Panc1 (cell line): ENCODE measurements at places on chromosomes 12 and 14.

DNA sequence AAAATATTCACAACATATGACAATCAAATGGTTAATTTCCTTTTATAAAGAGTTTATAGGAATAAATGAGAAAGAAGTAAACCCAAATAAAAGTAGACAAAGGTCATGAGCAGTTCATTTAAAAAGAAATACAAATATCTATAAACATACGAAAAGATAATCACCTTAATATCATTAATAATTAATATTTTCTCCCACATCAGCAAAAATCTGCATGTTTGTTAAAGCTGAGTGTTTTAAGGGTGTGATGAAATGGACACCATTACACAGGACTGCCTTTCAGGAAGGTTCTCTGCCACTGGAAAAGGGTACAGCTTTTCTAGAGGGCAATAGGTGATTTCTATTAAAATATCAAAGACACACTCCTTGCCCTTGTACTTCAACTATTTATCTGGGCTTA lies 14.7 kb upstream of the DHRS4 start:
- DNase-seq = no peak

GRCh38 chr14:32900547-32900946 lies 38.1 kb upstream of the NPAS3 start:
- DNase-seq = no peak

- no peak for DNase-seq
Measured at GRCh38 chr14:69114763-69115162, 38.2 kb downstream of the DCAF5 start.

- DNase-seq = no peak
Measured at GRCh38 chr12:57239587-57240065, 10.1 kb downstream of the SHMT2 start.

DNA sequence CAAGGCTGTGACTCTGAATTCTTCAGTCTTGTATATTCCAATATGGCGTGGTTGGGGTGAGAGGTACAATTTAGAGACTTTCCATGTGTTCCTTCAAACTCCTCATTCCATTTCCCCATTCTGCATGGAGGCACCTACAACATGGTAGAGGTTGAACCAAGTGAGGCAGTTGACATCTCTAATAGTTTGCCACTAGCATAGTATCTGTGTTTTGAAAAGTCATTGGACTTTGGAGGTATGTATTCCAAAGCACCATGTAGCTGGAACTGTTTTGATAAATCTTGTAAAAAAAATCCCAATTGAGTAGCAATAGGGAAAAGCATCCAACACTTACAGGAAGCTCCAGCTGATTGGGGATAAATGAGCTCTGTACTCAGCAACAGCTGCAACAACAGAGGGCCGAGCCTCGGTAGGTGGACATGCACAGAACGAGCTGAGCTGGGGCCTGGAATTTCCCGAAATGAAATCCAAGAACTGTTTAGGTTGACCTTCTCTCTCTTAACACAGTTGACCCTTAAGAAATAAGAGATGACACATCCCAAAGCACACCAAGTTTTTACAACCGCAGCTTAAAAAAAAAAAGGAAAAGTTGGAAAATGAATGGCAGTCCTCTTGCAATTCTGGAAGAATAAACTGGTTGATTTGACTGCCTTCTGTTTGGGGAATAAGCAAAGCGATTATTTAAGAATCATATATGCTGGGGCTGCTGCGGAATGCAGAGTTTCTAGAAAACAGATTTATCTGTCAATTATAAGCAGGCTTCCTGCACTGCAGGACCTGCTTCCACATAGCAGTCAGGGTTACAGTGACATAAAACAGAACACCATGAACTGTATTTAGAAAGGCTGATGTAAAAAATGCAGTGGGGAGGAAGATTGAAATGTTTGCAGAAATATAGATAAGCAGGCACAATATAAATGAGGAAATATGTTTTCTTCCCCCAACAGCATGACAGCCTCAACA lies 194.6 kb upstream of the KRR1 start:
- DNase-seq = no peak

DNA sequence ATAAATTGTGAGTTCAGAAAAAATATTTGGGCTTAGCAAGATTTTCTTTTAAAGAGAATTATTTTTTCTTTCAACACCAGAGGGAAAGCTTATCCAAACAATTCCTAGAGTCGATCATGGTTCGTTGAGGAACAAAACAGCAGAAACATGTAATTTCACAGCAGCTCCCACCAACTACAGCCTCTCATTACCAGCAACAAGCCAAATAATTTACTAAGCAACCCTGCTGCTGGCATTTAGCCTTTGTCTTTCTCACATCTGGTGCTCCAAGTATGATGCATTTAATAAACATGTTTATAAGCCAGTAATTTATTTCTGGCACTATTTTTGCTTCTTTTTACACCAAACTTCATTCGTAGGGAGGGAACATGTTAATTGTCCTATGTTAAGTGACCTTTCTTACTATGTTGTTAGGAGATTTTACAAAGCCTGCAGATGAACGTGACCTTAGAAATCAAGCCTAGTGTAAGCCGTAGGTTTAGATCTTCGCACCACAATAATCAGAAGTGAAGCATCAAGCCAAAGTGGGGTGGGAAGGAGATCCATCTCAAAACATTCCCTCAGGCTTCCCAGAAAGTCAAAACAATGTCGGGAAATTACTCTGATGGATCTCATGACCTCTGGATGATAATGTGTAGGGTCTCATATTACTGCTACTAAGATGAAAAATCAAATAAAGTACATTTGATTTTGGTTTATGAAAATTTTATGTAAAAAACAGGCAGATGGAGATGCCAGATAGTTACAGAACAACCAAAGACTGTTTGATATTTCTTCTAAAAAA lies 128.4 kb downstream of the RPAP3 start:
- no peak for DNase-seq

DNA sequence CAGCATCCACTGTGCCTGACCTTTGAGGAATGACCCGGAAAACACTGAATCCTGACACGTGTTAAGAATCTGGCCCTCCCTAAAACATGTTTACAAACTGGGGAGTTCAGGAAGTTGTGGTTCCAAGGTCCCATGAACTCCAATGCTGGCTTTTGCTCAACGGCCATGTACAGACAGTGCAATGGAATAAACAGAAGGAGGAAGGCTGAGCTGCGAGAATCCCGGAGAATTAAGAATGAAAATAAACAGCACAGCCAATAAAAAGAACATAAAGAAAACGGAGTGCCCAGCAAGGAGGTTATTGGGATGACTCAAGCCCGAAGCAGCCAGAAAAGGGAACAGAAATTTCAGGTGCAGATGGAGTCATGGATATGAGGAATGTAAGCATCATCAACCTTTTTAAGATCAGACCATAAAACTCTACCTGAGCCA lies 32.3 kb downstream of the BCL11B start:
- no peak for DNase-seq

GRCh38 chr12:3227076-3227975 lies 150.1 kb downstream of the TSPAN9 start:
- no peak for DNase-seq

DNA sequence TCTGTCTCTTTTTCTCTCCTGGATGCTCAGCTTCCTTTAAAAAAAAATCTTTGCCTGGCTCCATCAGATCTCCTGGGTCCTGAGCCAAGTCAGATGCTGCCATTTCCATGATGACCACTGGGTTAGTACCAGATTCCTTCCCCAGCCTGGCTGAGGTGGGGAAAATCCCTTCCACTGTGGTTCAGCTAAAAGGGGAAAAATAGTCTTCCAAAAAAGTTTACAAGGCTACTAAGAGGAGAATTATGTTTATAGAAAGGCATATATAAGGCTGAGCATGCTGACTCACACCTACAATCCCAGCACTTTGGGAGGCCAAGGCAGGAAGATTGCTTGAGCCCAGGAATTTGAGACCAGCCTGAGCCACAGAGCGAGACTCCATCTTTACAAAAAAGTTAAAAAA lies 28.4 kb upstream of the GAS2L3 start:
- no peak for DNase-seq

DNA sequence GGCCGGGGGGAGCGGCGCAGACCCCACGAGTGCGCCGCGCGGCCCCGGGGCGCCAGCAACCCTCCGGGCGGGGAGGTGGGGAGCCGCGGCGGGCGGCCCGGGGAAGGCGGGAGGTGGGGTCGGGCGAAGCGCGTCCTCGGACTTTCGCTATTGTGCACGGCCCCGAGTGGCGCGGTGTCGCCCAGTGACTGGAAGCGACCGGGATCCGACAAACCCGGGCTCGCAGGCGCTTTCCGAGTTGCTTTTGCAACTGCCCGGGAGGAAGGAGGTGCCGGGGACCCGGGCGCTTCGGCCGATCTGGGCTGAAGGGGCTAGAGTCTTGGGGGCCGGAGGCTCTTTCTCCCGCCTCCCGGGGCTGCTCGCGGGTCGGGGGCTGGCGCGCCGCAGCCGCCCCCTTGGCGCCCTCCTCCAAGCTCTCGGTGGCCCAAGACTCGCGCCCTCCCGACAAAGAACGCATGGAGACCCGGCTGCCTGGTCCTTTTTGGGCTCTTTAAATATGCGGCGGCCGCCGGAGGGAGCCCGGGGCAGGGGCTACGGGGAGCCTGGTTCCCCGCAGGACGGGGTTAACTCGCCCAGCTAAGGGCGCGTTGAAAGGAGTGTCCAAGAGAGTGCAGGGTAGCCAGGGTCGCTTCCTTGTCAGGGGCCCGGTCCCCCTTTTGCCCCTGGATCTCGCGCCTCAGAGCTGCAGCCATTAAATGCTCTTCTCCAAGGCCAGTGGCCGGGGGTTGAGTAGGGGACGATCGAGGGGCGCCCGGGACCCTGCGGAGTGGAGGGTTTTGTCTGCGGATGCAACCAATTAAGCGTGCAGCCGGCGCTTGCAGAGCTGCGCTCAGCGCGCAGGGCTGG lies 1.4 kb downstream of the HMGA2 start:
- no peak for DNase-seq

GRCh38 chr12:49342066-49342913 lies 4.4 kb upstream of the DNAJC22 start:
- DNase-seq = peak; percentile 39

GRCh38 chr14:54929556-54929955 lies 26.9 kb upstream of the GCH1 start:
- no peak for DNase-seq

- DNase-seq = peak; percentile 53
Measured at GRCh38 chr12:92784797-92785562, 82.2 kb downstream of the PLEKHG7 start.

DNA sequence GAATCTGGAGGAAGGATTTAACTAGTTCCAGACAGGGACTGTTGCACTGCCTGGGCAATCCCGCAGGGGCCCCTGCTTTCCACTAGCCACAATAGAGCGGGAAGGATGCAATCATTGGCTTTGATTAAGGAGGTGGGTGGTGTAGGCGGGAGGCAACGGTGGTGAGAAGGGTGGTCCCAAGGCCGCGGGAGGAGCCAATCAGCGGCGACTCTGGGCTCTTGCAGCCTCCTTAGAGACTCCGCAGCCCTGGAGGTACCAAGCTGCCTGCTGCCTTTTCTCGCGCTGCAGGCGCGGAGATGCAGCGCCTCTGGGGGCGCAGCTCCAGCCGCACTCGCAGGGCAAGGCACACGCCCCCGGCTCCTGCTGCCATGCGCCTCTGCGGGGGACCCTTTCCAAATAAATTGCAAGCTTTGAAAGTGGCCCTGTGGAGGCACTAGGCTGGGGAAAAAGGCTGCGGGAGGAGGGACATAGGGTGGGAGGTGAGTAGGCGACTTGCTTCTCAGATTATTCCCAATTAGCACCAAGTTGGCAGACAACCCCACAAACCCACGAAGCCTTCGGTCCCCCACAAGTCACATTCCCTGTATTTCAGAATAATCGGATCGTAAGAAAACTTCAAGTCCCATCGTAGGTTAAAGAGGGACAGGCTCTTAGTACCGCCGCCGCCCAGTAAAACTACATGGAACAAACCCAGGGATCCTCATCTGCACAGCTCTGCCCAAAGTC lies 858 bp upstream of the KCNA1 start:
- DNase-seq = no peak

- no peak for DNase-seq
Measured at GRCh38 chr12:50926415-50926814, 25.9 kb upstream of the HIGD1C start.

DNA sequence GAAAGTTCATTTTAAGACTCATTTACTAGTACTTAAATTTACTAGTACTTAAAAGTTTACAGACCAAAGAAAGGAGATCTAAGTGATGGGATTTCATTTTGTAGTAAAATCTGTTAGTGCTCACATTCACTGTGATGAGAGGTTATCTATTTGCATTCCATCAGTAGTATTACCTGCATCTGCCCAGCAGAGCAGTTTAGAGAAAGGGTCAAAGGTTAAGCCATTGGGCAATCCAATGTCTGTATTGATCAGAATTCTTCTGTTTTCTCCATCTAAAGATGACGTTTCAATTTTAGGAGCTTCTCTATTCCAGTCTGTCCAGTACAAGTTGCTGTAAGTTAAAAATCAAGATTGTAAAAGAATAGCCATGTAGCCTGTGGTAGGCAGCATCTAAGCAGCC lies 18.3 kb downstream of the RTRAF start:
- no peak for DNase-seq

- DNase-seq = no peak
Measured at GRCh38 chr14:22131749-22132476, 457.1 kb downstream of the DAD1 start.

- DNase-seq = no peak
Measured at GRCh38 chr14:88911809-88912208, 87.4 kb downstream of the TTC8 start.

- no peak for DNase-seq
Measured at GRCh38 chr12:45402288-45402687, 186.4 kb downstream of the ANO6 start.

DNA sequence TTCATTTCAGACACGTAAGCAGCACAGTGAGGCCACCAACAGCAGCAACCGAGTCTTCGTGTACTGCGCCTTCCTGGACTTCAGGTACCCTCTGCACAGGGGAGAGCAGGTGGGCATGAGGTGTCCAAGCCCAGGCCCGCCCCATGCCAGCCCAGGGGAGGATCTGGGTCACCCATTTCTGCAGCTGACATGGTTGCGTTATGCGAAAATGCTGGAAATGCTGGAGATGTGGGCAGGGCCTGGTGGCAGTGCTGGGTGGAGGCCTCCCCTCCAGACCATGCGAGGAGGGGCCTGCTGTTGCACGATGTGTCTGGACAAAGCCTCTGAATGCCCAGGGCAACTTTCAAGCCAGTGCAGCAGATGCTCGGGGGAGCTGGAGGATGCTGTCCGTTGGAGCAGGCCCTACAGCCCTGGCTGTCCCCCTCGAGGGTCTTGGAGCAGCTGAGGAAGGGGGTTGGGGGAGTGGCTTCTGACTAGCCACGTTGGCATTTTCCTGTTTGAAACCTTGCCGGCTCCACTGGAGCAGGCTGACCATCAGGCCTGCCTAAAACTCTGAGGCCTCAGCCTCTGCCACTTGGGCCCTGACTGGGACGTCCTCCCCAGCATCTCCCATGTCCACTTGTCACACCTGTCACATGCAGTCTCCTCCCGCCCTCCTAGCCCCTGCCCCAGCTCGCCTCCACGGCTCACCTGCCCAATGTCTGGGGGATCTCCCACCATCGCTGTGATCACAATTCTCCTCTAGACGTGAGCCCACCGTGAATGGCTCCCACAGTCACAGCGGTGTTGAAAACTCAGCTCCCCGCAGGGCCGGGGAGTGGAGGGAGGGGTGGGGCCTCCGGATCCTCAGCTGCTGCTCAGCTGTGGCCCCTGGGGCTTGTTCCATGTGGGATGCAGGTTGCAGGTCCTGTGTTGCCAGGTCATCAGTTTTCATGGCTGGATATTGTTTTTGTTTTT lies 123.4 kb downstream of the ADGRD1 start:
- DNase-seq = no peak
